Hematopoietic multipotent progenitor cell treated with erythropoietin and hydrocortisone succinate and interleukin-3 and kit ligand, for 8 days (in vitro differentiated cells): ENCODE measurements at places on chromosomes 12 and 14.
A peak's percentile ranks its signal among the peaks of the same experiment; 100 is the strongest.

- DNase-seq, result no peak
Measured at GRCh38 chr12:76383988-76384387, 35.8 kb upstream of the BBS10 start.

GRCh38 chr12:92702754-92703679, at the start of gene PLEKHG7:
PLEKHG7 (plus strand) TSS chr12:92702989; CDS start chr12:92706632, 3,643 bp downstream.
- DNase-seq, result no peak

DNA sequence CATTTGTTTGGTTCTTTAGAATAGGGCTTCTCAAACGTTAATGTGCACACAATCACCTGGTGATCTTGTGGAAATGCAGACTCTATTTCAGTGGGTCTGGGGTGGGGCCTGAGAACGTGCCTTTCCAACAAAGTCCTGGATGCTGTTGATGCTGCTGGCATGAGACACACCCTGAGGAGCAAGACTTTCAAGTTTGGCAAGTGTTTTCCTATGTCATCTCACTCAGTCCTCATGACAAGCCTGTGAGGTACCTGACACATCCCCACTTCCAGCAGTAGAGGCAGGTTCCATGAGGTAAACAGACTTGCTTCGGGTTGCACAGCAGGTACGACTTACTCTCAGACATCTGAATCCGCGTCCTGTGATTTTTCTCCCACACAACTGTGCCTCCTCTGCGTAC, 147.1 kb downstream of the MYRFL start:
- no peak for DNase-seq

GRCh38 chr12:46985816-46986215, 93.6 kb upstream of the PCED1B start:
- DNase-seq, result no peak

- no peak for DNase-seq
Measured at GRCh38 chr14:70807898-70808415, 1.4 kb downstream of the MAP3K9 start.

- no peak for DNase-seq
Measured at GRCh38 chr12:2733493-2734355, 61.0 kb upstream of the FKBP4 start.

GRCh38 chr12:13471471-13471870, 274.9 kb downstream of the EMP1 start:
- no peak for DNase-seq

GRCh38 chr12:120500581-120500980, 4.7 kb downstream of the DYNLL1 start:
- DNase-seq, result no peak

- no peak for DNase-seq
Measured at GRCh38 chr12:33310471-33310870, 129.1 kb downstream of the SYT10 start.

- DNase-seq, result no peak
Measured at GRCh38 chr14:25250516-25250915, 200.6 kb upstream of the STXBP6 start.

- peak; percentile 78 for DNase-seq
Measured at GRCh38 chr12:42372154-42372791, 46.3 kb downstream of the PPHLN1 start.

GRCh38 chr12:105369014-105369413, 38.5 kb downstream of the C12orf75 start:
- DNase-seq, result no peak

GRCh38 chr14:70059545-70059944, 129.2 kb downstream of the SLC8A3 start:
- no peak for DNase-seq

GRCh38 chr14:91410771-91411536, 6.7 kb downstream of the CCDC88C start:
- DNase-seq, result no peak

- DNase-seq, result no peak
Measured at GRCh38 chr12:5913387-5913786, 31.7 kb downstream of the ANO2 start.

GRCh38 chr12:111268738-111269572, 99.9 kb downstream of the PHETA1 start:
- peak; percentile 24 for DNase-seq

GRCh38 chr14:51394804-51395203, 154.8 kb downstream of the TMX1 start:
- no peak for DNase-seq
